ENCODE measurements at places on chromosomes 4 and X. TPM values are rescaled to one million over a fixed set of nuclear protein-coding genes. Genes with fewer than 3 reads are reported as not detected.
A peak's percentile ranks its signal among the peaks of the same experiment; 100 is the strongest.

The ADAM29 gene
- total RNA-seq, result not detected

DNA sequence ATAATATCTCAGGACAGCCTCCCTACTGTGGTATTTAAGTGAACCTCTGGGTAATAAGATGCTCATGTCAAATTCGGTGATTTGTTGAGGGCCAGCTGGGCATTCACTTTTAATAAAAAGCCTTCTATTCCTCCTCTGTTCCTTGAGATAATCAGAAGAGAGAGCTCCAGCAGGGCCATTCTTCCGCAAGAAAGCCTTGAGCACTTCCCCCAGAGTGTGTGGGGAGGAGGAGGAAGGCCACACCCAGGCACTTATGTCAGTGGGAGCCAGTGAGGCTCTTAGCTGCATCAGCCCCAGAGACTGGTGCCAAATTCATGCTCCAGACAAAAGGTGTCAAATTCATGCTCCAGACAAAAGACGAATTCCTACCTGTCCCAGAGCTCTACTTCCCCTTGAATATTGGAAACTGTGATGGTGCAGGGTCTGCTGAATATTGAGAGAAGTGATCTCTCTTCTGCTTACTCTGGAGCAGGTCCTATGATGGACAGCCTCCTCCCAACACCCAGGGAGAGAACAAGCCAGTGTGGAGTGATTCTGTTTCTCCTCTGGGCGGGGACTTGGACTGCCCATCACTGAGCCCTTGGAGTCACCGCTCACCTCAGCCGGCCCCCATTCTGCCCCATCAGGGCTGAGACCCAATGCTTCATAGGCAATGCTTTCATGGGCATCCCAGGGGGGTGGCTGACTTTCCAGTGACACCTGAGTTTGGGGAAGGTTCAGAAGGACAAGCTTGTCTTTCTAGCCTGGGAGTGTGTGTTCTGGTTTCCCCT is 68.1 kb downstream of the FHDC1 start:
- DNase-seq, result no peak

DNA sequence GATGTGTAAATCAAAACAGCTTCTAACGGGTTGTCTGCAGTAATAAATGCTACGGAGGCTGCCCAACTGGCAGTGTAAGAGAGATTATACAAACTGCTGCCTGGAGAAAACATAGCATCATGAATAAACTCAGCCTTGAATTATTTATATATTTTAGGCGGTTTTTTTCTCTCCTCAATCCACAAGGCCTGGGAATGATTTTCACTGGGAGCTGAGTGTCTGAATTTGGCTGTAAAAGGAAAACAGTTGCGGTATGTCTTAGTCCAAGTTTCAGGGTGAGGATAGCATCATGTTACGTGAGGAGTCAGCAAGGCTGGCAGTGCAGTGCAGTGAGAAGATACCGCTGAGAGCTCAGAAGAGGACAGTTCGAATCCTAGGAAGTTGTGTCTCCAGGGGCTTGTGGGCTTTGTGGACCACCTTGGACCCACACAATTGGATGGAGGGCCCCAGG is 291.5 kb upstream of the BOD1L1 start:
- DNase-seq, result no peak

DNA sequence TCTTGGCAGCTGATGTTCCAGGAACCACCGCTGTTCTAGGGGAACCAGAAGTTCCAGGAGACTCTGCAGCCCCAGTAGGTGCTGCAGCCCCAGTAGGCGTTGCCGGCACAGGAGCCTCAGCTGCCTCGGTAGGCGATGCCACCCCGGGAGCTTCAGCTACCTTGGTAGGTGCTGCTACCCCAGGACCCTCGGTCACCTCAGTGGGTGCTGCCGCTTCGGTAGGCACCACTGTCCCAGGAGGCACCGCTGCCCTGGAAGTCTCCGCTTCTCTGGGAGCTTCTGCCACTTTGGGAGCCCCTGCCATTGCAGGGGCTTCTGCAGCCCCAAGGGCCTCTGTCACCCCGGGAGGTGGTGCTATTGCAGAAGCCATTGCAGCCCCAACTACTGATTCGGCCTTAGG is 2.8 kb downstream of the ARMCX2 start:
- DNase-seq, result no peak

The CACNA1F gene
- 3.0 TPM for total RNA-seq

DNA sequence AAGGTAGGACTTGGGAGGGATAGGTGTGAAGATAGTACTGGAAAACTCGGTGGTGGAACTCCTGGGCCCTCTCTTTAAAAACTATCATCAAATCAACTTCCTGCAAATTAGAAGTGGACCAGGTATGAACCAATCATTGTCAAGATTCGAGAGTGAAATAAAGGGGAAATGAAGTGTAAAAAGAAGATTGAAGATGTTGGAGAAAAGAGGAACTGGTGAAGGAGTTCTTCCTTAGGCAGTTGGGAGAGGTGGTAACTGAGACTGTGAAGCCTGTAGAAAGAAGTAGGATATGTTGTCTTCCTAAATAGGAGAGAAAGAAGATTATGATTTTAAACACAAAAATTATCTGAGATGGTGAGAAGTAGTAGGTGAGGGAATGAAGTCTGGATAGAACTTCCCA is 212.2 kb downstream of the PPP1R2C start:
- DNase-seq, result no peak

DNA sequence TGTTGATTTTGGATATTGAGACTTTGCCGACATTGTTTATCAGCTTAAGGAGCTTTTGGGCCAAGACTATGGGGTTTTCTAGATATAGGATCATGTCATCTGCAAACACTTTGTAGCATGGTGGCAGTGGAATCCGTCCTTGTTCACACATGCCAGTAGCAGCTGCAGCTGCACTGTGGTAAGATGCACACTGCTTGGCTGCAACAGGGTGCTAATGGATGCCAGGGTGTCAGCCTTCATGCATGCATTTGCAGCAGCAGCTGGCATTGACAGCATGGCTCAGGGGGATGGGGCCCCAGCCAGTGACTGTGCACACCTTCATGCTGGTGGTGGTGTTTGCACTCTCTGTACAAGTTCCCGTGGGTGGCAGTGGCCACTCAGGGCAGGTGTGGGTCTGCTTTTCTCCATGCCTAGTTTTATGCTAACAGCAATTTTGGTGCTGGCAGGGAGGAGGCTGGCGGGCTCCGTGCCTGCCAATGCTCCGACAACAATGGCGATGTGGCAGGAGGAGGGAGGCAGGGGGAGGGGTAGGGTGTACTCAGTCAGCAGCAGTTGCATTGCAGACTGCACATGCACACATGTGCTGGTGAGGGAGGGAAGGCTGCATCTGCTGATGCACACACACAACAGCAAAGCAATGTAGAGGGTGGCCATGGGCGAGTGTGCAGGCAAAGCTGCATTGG is 37.5 kb downstream of the BEX3 start:
- DNase-seq, result no peak

The GATA1 gene
- total RNA-seq, result not detected

- DNase-seq, result no peak
Measured at GRCh38 chr4:71602289-71602900, 181.5 kb downstream of the GC start.

- no peak for DNase-seq
Measured at GRCh38 chr4:10784621-10785020, 100.1 kb upstream of the CLNK start.

The PGRMC2 gene
- 28.3 TPM for total RNA-seq

The CTSO gene
- 12.6 TPM for total RNA-seq

GRCh38 chr4:4780729-4781244 is 78.7 kb upstream of the MSX1 start:
- DNase-seq, result no peak

The NONO gene
- 398 TPM for total RNA-seq

The OSTC gene
- 56.7 TPM for total RNA-seq

DNA sequence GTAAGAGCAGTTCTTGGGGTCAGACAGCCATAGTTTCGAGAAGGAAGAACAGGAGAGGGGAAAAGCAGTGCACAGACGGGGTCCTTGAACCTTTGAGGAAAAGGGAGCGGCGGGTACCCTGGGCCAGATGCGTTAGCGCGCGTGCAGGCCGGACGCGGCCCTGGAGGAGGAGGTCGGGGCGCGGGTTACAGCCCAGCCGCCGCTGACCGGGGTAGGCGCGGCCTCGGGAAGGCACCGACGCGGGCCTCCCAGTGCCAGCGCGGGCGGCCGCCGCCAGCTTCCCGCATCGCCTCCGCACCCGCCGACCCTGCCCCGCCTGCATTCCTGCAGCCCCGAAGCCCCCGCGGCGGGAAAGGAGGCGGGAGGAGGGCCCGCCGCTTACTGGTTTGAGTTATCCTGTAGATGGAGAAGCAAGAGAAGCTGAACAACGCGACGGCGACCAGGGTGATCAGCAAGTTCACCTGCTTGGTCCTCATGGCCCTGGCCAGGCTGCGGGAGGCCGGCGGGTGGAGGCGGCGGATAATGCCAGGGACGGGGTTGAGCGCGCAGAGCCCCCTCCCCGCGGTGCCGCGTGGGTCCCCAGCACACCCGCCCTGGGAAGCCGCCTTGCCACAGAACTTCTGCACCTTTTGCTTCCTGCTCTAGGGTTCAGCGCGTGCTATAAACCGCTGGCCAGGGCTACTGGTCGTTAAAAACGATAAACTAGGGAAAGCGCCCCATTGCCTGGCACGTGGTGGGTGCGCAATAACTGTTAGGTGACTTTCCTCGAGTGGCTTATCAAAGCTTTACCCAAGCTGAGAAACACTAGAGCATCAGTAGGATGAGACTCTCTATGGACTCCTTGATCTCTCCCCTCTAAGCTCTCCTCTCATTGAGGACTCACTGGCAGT is at the start of gene MGAT4D:
MGAT4D (minus strand) TSS at position 547 of the 890 bp plus-strand sequence; CDS start at position 476, 71 bp downstream.
- peak; percentile 18 for DNase-seq

DNA sequence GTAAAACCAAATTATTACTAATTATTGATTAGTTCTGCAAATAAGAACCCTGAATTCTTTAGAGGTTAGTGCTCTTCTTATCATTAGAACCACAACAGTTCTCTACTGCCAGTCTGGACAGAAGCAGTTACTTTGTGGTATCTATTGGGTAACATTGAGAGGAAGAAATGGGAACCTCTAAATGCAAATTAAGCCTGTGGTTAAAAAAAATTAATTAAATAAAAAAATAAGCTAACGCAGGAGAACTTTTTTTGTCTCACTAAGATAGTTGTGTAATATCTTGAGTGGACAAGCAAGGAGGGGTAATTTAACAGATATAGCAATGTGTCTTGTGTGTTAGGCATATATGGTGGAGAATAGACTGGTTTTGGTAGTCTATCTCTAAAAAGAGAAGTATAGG is 32.9 kb upstream of the TET2 start:
- DNase-seq, result no peak

The DEFB131A gene
- not detected for total RNA-seq

The MAGED4 gene
- total RNA-seq, result 5.1 TPM

The NDNF gene
- not detected for total RNA-seq

DNA sequence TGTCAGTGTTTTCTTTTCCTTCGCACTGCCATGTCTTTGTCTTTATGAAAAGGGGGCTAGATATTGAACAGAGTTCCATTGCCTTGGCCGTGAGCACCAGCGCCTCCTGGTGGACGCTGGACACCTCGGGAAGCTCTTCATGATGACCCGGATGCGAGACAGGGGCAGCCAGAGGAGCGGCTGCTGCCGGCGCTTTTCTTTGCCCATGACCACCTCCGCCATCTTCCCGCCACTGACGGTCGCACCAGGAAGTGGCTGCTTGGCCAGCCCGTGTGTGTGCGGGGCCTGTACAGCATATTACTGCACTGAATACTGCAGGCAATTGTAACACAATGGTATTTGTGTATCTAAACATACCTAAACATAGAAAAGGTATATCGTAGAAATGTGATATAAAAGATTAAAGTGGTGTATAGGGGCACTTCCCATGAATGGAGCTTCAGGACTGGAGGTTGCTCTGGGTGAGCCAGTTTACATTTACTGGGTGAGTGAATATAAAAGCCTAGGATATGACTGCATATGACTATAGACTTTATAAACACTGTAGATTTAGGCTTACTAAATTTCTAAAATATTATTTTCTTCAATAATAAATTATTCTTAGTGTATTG is 15.8 kb upstream of the GRIA2 start:
- DNase-seq, result no peak

The SLC25A53 gene
- 9.6 TPM for total RNA-seq

DNA sequence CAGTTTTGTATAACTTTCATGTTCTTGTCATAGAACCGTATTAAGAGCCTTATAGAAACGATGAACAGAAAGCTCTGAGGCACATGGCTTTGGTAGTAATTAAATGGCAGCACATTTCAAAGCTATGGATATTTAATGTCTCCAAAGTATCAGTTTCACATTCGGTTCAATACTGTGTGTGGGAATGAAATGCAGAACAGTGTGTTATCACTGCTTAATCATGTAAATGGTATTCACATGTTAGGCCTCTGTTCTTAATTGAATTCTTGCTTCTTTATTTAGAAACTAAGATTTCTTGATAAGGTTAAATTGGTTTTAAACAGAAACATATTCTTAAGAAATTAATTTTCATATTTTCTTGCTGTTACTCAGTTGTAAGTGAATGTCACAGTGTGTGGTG is 701.0 kb upstream of the PITX2 start:
- DNase-seq, result no peak

GRCh38 chr4:1544861-1545281 is 138.6 kb upstream of the NKX1-1 start:
- DNase-seq, result no peak

GRCh38 chr4:87241336-87241735 is 20.9 kb upstream of the KLHL8 start:
- no peak for DNase-seq

DNA sequence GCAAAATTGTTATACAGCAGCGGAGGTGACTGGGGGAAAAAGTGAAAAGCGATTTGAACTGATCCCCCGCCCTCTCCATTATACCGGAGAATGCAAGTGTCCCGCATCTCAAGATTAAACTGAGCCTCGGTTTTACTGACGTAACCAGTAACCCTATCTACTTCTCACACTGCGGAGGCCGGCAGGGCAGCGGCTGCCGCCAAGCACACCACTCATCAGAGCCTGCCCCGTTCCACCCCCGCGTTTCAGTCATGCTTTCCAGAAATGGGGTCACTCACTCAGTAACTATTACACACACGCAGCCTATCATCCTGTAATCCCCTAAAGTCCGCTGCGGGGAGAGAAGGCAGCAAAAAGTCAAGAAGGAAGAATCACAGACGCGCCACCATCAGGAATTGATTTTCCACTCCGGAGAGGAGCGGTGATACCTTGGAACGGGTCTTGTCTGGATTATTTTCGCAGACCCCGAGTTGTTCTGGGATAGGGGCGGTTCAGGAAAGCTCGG is 1.4 kb downstream of the RPS6KA3 start:
- peak; percentile 32 for DNase-seq

DNA sequence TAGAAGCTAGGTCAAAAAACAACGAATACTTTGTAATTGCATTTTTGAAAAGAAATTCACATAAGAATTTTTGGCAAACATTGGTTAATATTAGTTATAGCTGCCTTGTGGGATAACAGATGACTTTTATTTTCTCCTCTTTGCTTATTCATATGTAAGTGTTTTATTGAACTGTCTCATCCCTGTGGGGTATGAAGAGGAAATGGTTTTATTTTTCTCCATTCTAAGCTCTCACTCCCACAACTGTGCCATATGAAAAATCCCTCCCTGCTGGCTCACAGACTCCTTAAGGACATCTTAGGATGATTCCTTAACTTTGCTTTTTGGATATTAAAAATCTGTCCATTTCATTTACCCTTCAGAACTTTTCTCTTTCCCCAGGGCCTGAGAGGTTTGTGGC is 300.6 kb downstream of the PPP1R2C start:
- DNase-seq, result no peak
